ENCODE measurements at places on chromosomes 4 and X. TPM values are rescaled to one million over a fixed set of nuclear protein-coding genes. Genes with fewer than 3 reads are reported as not detected.

Gene PAGE4
- total RNA-seq = not detected

Gene MMRN1
- not detected for total RNA-seq

Gene IL9R
- 5.0 TPM for total RNA-seq

Gene ZNF275
- 9.2 TPM for total RNA-seq

Gene PCYT1B
- not detected for total RNA-seq

Gene PAGE2B
- total RNA-seq = not detected

GRCh38 chrX:72540318-72540717 lies 32.3 kb downstream of the HDAC8 start:
- H3K4me3 ChIP-seq = no peak overlapping the region
- no peak for DNase-seq
- no peaks in the 10 kb centered on the region for H3K4me1 ChIP-seq
- no peaks in the 10 kb centered on the region for H3K27me3 ChIP-seq
- H3K36me3 ChIP-seq = no peaks in the 10 kb centered on the region

- no peaks in the 10 kb centered on the region for H3K36me3 ChIP-seq
- H3K27me3 ChIP-seq = no peaks in the 10 kb centered on the region
- peaks cover 39% of the 10 kb centered on the region for H3K4me1 ChIP-seq
- no peak overlapping the region for H3K4me3 ChIP-seq
- no peak for DNase-seq
These were observed 2.4 kb downstream of the KLHL2 start for GRCh38 chr4:165209796-165210195.

GRCh38 chr4:113053883-113054282 lies 4.4 kb downstream of the ANK2 start:
- H3K36me3 ChIP-seq = no peaks in the 10 kb centered on the region
- no peaks in the 10 kb centered on the region for H3K27me3 ChIP-seq
- H3K4me3 ChIP-seq = no peak overlapping the region
- no peak overlapping the region for H3K27ac ChIP-seq
- no peak for DNase-seq

DNA sequence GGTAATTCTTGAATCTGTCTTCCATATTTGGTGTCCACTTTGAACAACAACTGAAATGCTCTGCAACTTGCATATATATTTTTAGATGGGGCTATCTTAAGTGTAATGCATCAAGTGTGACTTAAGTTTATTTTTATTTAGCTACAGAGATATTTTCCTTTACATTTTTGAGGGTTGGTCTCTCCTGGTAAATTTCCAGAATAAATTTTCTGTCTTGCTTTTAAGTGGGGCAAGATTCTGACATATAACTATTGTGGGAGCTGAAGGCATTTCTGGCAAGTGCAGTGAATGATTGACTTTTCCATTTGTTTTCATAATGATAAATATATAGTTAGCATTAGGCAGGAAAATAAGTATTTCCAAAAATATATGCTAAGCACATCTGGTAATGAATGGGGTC lies 18.8 kb downstream of the UNC5C start:
- H3K36me3 ChIP-seq = no peaks in the 10 kb centered on the region
- no peak overlapping the region for H3K27ac ChIP-seq
- H3K4me1 ChIP-seq = no peaks in the 10 kb centered on the region
- no peaks in the 10 kb centered on the region for H3K27me3 ChIP-seq
- no peak overlapping the region for H3K4me3 ChIP-seq
- no peak for DNase-seq

- H3K27me3 ChIP-seq = no peaks in the 10 kb centered on the region
- H3K4me3 ChIP-seq = no peak overlapping the region
- H3K4me1 ChIP-seq = no peaks in the 10 kb centered on the region
- no peak for DNase-seq
These were observed 241.1 kb upstream of the TLL1 start for GRCh38 chr4:165631912-165632311.

DNA sequence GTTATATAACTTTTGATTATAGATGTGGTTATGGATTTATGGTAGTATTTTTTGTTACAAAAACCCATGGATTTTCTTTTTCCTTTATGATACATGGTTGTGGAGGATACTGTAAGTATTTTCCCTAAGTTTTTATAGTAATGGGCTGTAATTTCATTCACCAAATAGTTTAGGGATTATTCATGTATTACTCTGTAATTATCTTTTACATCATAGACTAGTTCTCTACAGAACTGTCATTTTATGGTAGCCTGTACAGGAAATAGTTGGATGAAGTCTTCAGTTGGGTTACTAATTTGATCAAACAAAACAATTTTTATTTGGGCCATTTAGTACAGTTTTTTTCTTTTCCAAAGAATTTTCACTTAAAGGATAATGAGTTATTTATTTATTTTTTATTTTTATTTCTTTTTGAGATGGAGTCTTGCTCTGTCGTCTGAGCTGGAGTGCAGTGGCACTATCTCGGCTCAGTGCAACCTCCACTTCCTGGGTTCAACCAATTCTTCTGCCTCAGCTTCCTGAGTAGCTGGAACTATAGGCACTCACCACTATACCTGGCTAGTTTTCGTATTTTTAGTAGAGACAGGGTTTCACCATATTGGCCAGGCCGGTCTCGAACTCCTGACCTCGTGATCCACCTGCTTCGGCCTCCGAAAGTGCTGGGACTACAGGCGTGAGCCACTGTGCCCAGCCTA lies 42.1 kb downstream of the RBPJ start:
- no peaks in the 10 kb centered on the region for H3K27me3 ChIP-seq
- no peaks in the 10 kb centered on the region for H3K36me3 ChIP-seq
- H3K4me3 ChIP-seq = no peak overlapping the region
- H3K27ac ChIP-seq = no peak overlapping the region

- DNase-seq = no peak
- H3K27me3 ChIP-seq = no peaks in the 10 kb centered on the region
- H3K4me1 ChIP-seq = no peaks in the 10 kb centered on the region
- H3K4me3 ChIP-seq = no peak overlapping the region
These were observed 15.4 kb downstream of the TMPRSS11E start for GRCh38 chr4:68462691-68463090.

- H3K4me3 ChIP-seq = no peak overlapping the region
- no peaks in the 10 kb centered on the region for H3K36me3 ChIP-seq
- DNase-seq = no peak
- no peaks in the 10 kb centered on the region for H3K27me3 ChIP-seq
- no peak overlapping the region for H3K27ac ChIP-seq
These were observed 86.8 kb downstream of the DCLK2 start for GRCh38 chr4:150164956-150165629.

- no peak overlapping the region for H3K4me3 ChIP-seq
- no peaks in the 10 kb centered on the region for H3K27me3 ChIP-seq
- no peaks in the 10 kb centered on the region for H3K36me3 ChIP-seq
- DNase-seq = no peak
- H3K4me1 ChIP-seq = no peaks in the 10 kb centered on the region
These were observed 12.5 kb upstream of the CRLF2 start for GRCh38 chrX:1224954-1225353.

GRCh38 chrX:44157858-44158257 lies 184.7 kb upstream of the NDP start:
- no peaks in the 10 kb centered on the region for H3K4me1 ChIP-seq
- no peaks in the 10 kb centered on the region for H3K36me3 ChIP-seq
- no peak overlapping the region for H3K4me3 ChIP-seq
- DNase-seq = no peak
